NCI-H460 (cell line): ENCODE measurements at places on chromosomes 6 and 20.
A peak's percentile ranks its signal among the peaks of the same experiment; 100 is the strongest.

DNA sequence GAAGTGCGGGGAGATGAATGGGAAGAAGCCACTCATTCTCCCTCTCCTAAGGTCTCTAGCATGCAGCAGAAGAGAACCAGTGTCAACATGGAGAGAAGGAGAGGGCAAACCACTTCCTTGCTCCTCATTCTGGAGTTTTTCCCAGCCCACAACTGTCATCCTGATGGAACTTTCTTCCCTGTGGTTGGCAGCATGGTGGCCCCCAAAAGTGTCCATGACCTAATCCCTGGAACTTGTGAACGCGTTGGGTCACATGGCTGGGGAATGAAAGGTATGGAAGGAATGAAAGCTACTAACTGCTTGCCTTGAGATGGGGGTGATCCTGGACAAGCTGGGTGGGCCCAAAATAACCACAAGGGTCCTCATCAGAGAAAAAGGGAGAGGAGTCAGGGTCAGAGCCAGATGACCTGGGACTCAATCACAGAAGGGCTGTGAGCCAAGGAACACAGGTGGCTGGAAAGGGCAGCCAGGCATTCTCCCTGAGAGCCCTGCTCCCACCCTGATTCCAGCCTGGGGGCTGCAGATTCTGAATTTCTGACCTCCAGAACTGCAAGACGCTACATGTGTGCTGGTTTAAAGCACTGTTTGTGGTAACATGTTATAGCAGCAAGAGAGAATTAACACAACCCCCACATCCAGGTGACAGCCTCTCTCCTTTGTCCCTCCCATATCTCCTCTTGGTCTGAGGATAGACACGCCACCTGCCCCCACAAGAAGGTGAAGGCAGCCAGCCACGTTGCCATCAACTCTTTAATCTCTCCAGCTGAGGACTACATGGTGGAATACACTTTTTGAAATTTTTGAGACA is 63.2 kb downstream of the PYGB start:
- DNase-seq, result no peak

GRCh38 chr6:13261464-13261994 is 66.8 kb downstream of the TBC1D7 start:
- no peak for DNase-seq

DNA sequence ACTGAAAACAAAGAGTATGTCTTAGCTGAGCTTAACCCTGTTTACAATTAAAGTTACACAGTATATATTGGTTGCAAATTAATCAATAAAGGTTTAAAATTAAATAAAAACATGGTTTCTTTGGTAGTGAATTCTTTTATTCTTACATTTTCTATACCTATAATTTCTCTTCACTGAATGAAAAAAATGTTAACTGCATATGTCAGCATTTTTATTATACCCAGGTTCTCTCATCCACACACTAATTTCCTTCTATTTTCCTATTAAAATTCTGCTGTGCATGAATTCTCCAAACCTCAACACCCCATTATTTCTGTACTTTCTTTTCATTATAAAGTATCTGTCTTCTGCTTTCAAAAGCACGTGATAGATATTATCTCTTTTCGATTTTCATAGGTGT is 91.9 kb downstream of the TBC1D32 start:
- no peak for DNase-seq

DNA sequence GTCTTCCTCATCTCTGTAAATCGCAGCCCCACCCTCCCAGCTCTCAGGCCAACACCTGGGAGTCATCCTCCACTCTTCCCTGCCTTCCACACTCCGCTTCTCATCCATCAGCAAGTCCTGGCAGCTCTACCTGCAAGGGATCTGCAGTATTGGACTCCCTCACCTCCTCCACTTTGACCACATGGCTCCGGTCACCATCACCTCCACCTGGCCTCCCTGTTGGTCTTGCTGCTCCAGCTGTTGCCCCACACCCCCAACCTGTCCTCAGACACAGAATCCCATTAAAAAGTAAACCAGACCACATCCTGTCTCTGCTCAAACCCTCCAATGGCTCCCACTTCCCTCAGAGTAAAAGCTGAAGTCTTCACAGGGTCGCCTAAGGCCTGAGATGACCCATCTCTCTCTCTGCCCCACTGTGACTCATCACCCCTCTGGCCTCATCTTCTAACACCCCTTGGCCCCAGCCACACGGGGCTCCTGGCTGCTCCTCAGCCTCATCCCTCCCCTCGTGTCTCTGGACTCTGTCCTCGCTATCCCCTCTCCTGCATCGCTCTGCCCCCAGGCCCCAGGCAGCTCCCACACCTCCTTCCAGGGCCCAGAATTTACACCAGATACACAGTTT is 185.1 kb upstream of the SULF2 start:
- no peak for DNase-seq

- no peak for DNase-seq
These were observed 1.8 kb downstream of the ECHDC1 start for GRCh38 chr6:127341471-127342202.

DNA sequence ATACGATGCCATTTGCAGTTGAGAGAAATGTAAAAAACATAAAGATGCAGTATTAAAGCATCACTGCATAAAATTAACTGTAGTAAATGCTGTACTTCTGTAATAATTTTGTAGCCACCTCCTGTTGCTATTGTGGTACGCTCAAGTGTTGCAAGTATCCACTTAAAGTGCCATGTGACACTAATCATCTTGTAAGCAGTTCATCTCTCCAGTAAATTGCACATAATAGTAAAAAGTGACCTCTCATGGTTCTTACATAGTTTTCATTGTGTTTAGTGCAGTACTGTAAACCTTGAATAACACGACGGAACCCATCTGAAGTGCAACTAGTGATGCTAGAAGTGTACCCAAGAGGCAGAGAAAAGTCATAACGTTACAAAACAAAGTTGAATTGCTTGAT is 190.1 kb upstream of the VGLL2 start:
- DNase-seq, result no peak

DNA sequence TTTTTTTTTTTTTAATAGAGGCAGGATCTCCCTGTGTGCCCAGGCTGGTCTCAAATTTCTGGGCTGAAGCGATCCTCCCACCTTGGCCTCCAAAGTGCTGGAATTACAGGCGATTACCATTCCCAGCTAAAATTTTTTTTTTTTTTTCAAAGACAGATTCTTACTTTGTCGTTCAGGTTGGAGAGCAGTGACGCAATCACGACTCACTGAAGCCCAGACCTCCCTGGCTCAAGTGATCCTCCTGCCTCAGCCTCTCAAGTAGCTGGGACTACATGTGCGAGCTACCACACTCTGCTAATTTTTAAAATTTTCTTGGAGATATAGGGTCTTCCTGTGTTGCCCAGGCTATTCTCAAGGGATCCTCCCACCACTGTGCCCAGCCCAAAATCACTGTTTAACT is 58.0 kb upstream of the MYO6 start:
- no peak for DNase-seq

DNA sequence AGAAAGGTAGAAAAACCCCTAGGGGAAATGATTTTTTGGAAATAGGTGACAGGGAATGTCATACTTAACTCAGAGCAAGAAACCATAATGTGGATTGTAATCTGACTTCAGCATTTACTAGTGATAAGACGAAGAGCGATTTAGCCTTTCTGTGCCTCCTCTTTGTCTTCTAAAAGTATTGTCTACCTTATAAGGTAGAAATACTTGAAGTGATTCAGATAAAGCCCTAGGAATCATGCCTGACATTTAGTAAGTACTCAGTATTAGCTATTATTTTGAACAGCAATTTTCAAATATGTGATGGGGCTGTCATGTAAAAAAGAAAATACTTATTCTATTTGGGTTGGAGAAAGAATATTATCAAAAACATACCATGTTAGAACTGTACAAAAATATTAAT is 525.9 kb upstream of the EYS start:
- no peak for DNase-seq

- no peak for DNase-seq
These were observed 65.6 kb downstream of the ATP9A start for GRCh38 chr20:51702556-51702955.

DNA sequence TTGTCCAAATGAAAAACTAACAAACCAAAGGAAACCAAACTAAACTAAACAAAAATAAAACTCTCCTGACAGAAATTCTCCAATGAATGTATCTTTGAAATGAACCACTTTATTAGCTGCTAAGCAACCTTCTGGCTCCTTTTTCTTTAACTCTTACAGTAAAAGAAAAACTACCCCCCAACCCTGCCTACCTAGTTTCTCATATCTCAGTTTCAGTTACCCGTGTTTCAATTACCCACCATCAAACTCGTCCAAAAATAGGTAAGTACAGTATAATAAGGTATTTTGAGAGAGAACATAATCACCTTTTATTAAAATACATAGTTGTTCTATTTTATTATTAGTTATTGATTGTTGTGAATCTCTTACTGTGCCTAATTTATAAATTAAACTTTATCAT is 177.4 kb upstream of the THEMIS start:
- DNase-seq, result no peak

- no peak for DNase-seq
These were observed 218.0 kb downstream of the THBS2 start for GRCh38 chr6:169035385-169036240.

DNA sequence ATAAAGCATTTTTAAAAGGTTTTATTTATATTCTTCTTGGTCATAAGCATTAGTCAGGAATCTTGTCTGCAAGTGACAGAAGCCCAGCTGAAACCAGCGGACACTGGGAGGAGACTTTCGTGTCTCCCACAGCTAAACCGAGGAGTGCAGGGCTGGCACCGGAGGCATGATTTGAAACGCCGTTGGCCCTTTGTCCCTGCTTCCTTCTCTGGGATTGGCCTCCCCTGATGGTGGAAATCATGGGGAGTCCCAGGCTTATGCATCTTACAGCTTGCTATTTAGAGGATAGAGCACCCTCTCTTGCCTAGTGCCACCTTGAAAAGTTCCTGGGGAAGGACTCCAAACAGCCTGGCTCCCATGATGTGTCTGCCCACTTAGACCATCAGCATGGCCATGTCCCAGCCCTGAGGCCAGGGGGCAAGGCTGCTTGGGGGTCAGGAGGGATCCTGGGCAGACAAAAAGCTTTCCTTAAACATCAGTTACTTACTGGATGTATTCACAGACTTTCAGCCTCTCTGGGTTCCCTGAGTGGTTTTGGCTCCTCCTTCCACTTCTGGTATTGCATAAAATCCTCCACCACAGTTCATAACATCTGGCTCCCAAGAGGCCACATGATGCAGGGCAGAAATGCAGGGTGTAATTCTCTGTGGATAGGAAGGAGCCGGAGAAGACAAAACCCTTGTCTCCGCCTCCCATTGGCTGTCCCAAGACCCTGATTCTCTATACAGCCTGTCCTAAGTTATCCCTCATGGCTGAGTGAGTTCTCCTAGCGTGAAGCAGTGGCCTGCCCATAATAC is 49.3 kb upstream of the INSM1 start:
- no peak for DNase-seq

GRCh38 chr6:83536034-83536646 is 23.8 kb downstream of the PRSS35 start:
- peak; percentile 34 for DNase-seq

- DNase-seq, result no peak
These were observed 130.0 kb upstream of the KCNK16 start for GRCh38 chr6:39452306-39453145.

GRCh38 chr6:99602520-99603420 is 3.9 kb upstream of the PRDM13 start:
- DNase-seq, result no peak

DNA sequence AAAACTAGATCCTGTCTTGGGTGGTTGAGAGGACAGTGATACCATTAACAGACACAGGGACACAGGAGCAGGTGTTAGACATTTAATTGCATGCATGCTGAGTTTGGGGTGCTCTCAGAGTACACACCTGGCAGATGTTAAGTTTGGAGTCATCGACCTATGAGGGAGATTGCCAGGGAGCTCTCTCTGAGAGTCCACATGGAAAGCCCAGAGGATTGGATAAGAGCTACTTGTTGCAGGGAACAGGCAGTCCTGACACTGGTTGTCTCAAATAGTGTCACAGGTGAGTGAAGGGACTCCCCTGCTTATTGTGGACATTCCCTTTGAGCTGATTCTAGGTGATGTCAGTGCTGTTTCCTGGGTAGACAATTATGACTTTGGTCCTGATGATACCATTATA is 3.1 kb downstream of the ATRN start:
- DNase-seq, result no peak

DNA sequence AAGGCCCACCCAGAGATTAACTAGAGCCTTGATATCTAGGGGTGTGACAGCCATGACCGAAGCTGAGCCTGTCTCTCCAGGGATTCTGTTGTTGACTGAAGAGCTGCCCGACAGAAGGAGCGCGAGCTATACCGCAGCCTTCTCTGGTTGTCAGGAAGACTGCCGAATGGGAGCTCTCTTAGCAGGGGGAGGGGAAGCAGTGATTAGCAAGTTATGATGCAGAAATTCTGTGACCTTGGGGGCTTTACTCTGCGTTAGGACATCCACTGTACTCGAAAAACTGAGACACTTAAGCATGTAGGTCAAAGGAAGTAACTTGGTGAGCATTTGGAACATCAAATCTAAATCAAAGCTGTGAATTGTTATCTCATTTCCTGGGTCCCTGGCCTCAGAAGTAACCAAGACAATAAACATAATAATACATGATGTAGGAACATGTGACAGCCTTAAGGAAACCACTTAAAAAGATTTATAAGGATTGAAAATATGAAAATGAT is 84.7 kb downstream of the MAP3K4 start:
- DNase-seq, result no peak

DNA sequence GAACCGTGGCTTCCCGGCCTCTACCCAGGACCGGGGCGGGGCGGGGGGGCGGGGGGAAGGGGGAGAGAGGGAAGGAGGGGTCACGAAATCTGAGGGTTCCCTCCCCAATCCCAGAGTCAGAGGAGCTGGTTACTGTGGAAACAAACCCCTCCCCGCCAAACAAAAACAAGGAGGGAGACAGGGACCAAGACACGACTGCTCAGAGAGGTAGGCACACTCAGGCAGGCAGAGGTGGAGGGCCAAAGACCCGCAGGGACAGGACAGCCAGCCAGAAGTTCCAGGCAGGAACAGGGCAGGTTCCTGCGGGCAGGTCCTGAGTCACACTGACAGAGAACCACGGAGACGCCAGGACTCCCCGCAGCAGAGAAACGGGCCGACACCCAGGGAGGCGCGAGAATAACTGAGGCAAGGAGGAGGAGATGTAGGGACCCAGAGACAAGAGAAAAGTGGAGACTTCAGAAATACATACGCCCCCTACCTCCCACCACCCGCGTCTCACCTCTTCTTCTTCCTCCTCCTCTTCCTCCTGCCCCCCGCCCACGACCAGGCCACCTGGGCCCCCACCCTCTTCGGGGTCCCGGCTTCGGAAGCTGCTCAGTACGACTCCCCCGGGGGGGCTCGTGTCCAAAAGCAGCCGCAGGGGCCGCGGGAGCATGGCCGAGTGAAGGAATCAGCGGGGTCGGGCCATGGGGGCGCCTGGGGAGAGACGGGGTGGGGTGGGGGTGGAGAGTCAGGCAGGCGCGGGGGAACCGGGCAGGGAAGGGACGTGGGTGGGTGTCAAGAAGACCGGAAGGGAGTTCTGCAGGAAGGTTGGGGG is 578 bp downstream of the RGL2 start:
- DNase-seq, result no peak
